Type B pancreatic cell (in vitro differentiated cells): ENCODE measurements at places on chromosomes 11 and 22.

DNA sequence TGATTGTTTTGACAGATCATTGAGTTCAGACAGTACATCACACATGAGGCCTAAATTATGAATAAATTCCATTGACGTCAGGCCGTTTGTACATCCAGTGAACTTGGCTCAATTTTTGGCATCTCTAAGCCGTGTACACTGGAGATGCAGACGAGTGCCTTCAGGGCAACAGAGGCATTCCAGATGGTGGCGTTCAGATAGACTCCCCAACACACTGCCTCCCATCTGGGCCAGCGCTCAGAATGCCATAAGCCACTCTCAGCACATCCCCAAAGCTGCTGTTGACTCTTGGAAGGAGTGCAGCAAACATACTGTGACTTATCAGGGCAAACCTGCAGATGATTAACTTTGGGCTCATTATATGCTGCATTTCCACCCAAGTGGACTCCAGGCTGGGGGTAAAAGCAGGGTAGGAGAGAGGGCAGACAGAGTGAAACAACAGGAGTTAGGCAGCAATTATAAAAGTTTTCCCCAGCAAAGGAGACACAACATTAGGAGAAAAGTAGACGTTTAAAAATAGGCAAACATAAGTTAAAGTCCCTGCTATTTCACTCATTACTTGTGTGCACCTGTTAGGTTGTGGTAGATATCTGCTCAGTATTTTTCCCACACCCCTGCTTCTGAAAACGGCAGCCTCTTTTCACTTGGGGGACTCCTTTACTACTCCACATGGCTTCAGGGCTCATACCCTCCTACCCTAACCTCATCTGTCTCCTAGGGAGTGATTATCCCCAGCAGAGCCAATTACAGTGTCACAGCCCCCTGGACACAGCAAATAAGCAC is 60.2 kb upstream of the PDE3B start:
- DNase-seq: no peak

DNA sequence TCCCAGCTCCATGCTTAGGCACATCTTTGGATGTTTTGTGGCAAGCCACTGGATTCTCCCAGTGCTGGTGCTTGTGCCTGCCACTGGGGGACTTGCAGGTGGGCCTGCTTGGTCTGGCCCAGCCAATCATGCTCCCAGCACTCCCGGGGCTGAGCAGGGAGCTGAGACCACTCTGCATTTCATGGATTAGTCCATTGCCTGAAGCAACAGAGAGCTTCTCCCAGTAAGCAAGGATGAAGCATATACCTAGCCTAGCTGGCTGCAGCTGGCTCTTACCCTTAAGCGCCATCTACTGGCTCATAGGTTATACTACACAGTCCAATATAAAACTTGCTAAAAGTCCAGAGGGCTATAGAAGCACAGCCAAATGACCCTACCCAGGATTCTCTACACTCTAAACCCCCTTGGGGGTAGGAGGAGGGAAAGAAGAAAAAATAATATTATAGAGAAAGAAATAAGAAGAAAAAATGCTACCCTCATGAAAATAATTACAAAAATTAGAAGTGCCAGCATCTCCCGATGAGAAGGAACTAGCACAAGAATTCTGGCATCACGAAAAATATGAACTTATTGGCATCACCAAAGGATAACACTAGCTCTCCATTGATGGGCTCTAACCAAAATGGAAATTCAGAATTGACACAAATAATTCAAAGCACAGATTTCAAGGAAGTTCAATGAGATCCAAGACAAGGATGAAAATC is 275.3 kb downstream of the C11orf87 start:
- DNase-seq: no peak

DNA sequence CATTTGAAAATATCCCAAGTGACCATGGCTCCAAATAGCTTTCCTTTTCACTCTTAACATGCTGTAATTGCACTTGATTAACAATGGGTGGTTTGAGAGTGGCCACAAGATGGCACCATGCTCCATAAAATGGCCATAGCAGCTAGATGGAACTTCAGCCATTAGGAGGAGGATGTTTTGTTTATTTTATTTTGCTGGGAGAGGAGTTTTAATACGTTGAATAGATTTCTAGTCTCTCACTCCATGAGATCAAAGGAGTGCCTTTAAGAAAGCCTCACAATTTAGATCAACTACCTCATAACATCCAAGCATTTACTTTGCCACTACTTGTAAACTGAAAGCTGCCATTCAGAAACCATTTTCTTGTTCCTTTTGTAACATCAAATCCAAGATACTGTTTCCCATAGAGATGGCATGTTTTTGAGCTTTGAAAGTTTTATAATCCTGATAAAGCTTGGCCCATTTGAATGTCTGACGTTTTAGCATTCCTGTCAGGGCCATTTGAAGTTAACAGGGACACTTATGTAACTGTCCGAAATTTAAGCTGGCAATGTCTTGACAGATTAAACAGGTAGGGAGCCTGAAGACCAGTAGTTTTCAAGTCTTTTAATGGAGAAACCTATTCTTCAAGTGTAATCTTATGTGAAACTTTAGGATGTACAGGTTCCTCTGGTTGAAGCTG is 4.7 kb downstream of the FEN1 start:
- no peak for DNase-seq

DNA sequence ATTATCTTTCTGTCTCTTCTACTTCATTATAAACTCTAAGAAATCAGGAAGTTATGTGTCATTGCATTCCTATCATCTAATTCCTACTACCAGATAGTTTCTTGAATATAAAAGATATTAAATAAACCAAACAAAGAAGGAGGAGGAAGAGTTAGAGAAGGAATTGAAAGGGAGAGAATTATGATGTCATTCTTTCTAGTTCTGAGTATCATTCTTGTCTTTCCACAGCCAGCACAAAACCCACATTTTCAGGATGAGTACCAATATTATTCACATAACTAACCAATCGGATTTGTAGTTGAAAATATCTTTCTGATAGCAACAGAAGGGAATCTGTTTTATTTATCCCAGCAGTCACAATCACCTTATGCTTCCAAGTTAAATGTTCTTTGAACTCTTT is 13.3 kb downstream of the MS4A13 start:
- DNase-seq: no peak

DNA sequence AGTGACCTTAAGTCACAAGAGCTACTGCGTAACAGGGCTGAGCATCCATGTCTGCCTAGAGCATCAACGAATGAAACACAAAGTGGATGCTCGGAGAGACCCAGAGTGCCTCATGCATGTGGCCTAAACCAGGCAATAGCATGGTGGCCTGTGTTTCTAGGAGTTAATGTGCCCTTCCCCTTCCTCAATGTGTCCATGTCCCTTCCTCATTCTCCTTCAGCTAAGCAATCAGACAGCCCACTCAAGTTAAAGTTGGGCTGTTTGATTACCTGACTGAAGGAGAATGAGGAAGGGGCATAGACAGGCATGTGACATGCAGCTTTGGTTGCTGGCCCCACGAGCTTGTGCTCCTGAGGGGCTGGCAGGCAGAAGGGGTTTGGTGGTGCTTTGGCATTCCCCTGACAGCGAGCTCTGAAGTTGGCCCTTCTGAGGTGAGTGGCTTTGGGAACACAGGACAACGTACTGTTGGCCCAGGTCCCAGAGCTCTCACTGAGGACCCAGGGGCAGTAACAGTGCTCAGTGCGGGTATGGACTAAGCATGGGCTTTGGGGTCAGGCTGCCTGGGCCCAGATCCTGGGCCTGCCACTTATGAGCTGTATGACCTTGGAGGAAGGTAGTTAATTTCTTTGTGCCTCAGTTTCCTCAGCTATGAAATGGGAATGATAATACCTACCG is 46.7 kb downstream of the IRAG1 start:
- DNase-seq: no peak

- DNase-seq: peak; percentile 62
Measured at GRCh38 chr22:21444701-21445436, 22.3 kb upstream of the TMEM191C start.

DNA sequence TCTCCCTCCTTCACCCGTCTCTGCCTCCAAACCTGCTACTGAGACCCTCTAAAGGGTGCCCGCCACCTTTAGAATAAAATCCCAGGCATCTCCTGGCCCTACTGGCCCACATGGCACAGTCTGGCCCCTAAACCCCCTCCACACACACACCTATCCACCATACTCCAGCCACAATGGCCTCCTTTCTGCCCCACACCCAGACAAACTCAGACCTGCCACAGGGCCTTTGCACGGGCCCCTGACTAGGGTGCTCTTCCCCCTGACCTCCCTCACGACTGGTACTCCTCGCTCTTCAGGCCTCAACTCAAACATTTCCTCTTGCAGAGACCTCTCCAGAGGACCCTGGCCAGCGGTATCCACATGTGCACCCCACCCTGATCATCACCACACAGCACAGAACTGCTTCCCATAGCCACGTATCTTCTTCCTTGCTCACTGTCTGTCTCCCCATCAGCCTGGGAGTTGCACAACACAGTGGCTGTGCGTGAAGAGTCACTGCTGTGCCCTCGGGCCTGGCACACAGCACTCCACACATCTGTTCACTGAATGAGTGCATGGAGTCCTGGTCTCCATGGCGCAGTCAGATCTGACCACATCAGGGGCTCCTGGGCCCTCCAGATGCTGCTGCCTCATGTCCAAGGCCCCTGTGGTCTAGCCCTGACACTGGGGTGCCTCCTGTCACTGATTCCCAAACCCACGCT is 66.2 kb upstream of the TCF20 start:
- DNase-seq: no peak

- DNase-seq: no peak
Measured at GRCh38 chr11:43664295-43664694, 16.2 kb upstream of the HSD17B12 start.

- DNase-seq: no peak
Measured at GRCh38 chr11:119384332-119384731, 2.8 kb upstream of the USP2 start.

GRCh38 chr22:50298937-50299784 is 8.3 kb downstream of the PLXNB2 start:
- no peak for DNase-seq

GRCh38 chr11:129410395-129410960 is 34.8 kb downstream of the BARX2 start:
- DNase-seq: no peak

DNA sequence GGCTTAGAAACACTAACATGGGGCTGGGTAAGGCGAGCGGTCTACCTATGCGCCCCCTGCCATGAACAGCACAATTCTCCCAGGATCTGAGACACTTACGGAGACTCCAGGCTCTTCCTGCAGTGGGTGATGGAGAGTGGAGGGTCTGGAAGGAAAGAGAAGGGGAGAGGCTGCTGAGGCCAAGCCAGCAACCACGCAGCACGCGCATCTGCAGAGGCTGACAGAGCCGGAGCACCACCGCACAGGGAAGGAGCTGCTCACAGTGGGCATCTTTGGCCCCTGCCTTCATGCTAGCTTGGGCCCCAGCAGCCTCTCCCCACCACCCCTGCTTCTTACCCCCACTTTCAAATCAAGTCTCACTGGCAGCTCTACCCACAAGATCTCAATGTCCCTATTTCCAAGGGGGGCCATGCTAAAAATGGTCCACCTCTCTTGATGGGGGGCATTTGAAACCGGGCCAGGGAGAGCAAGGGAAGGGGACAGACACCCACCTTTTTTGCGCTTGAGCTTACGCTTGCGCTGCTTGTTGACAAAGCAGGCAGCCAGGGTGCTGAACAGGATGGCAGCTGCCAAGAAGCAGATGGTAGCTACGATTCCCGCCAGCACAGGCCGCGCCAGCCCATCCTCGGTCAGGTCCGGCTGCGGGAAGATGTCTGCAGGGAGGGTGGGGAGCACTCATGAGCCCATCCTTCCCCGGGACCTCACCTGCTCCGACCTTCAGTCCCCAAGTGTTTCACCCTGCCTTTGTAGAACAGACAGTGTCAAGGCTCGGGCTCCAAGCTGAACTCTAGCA is 34.5 kb downstream of the IGSF9B start:
- no peak for DNase-seq

DNA sequence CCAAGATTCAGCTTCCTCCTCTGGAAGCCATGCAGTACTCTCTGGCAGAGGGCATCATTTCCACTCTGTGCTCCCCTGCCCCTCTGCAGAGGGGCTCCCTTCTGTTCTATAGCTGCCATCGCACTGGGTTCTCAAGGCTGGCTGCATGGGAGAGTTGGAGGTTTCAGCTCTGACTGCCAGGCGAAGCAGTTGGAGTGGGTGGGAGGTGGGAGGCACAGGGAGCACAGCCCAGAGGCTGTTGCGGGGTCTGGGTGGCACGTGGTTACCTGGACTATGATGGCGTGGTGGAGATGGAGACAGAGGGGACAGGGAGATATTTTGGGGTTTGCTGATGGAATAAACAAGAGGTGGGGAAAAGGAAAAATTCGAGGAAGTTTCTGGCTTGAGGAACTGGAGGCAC is 4.8 kb downstream of the PMM1 start:
- DNase-seq: no peak

DNA sequence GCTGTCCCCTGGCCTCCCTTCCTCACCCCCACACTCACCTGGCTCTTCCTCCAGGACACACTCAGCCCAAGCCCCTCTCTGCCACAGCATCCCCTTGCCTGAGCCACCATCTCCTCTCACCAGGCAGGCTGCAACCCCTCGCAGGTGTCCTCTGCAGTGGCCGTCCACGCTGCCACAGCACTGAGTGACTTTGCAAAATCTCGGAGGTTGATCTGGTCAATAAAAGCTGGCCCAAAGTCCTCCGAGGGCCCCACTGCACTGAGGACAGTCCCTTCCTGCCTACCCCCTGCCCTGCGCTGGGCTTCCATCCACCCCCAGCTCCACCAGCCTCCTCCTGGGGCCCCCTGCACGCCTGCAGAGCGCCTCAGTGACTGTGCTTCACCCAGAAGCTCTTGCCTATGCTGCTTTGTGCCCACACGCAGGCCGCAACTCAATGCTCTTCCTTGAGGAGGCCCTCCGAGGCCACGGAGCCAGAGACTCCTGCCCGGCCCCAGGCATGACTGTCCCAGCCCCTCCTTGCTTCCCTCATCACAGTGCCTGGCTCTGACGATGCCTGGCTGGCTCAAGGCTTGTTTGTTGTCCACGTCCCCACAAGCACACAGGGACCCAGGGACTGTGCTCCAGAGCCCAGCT is 30.8 kb upstream of the SLC22A12 start:
- DNase-seq: no peak

- no peak for DNase-seq
Measured at GRCh38 chr11:68014157-68014946, 4.2 kb downstream of the ALDH3B1 start.

GRCh38 chr11:126561327-126561893 is 205.9 kb downstream of the ST3GAL4 start:
- DNase-seq: no peak

GRCh38 chr22:49838771-49839717 is 11.4 kb upstream of the BRD1 start:
- DNase-seq: no peak

- DNase-seq: no peak
Measured at GRCh38 chr22:24106385-24107381, 74.6 kb upstream of the SUSD2 start.

DNA sequence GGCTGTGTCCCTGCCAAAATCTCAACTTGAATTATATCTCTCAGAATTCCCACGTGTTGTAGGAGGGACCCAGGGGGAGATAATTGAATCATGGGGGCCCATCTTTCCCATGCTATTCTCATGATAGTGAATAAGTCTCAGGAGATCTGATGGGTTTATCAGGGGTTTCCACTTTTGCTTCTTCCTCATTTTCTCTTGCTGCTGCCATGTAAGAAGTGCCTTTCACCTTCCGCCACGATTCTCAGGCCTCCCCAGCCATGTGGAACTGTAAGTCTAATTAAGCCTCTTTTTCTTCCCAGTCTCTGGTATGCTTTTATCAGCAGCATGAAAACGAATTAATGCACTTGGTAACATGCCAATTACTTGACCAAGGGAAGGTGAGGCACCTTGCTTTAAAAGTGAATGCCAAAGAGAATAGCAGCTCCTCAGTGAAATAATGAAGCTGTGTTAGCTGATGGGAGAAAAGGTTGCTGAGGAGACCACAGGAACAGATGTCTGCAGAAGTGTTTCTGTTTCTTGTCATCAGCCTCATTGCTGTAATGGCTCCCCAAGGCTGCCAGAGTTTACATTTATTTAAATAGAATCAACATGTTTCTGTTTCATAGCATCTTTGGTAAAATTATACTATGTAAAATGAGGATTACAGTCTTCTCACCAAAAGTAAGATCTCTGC is 89.0 kb upstream of the CD44 start:
- DNase-seq: no peak
